ENCODE measurements at places on chromosomes 2 and 18. TPM values are rescaled to one million over a fixed set of nuclear protein-coding genes. Genes with fewer than 3 reads are reported as not detected.

The UBR3 gene
- 43.5 TPM for total RNA-seq

The POTEF gene
- total RNA-seq = 0.25 TPM

The RBM44 gene
- total RNA-seq = 0.38 TPM

The SCN2A gene
- total RNA-seq = under 0.01 TPM

The ASB18 gene
- not detected for total RNA-seq

Measured in dermis microvascular lymphatic vessel endothelial cell (primary cell).